ENCODE measurements at places on chromosomes 6 and 20.

GRCh38 chr6:166005944-166006899 is 161.4 kb downstream of the TBXT start:
- H3K4me3 ChIP-seq: peak overlapping the region; percentile 83
- H3K27ac ChIP-seq: no peak overlapping the region
- peak; percentile 75 for DNase-seq
- H3K4me1 ChIP-seq: peaks cover 23% of the 10 kb centered on the region
- peaks cover 4% of the 10 kb centered on the region for H3K36me3 ChIP-seq

GRCh38 chr20:9172851-9173250 is 104.0 kb downstream of the PLCB4 start:
- no peaks in the 10 kb centered on the region for H3K36me3 ChIP-seq
- H3K27me3 ChIP-seq: no peaks in the 10 kb centered on the region
- H3K4me1 ChIP-seq: peaks cover 2% of the 10 kb centered on the region
- H3K27ac ChIP-seq: no peak overlapping the region
- DNase-seq: no peak

DNA sequence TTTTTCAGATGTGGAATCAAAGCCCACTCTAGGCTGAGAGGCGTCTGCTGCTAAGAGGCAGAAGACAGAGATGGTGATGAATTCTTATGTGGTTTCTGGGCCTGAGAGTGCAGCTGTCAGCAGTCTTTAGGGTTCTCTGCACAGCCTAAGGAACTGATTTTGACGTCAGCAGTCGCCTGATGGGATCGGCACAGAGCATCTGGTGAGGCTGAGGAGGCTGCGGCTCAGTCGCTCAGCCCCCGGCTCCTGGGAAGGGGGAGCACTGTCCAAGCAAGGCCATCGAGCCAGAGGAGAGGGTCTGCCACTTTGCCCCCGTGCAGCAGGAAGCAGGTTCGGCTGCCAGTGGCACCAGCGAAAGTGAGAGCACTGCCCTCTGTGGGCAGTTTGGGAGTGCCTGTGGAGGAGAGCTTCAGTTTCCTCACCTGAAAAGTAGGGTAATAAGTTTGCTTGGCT is 92.5 kb downstream of the TCP11 start:
- no peak overlapping the region for H3K4me3 ChIP-seq
- H3K27ac ChIP-seq: no peak overlapping the region
- no peaks in the 10 kb centered on the region for H3K36me3 ChIP-seq
- H3K27me3 ChIP-seq: peaks cover 10% of the 10 kb centered on the region

DNA sequence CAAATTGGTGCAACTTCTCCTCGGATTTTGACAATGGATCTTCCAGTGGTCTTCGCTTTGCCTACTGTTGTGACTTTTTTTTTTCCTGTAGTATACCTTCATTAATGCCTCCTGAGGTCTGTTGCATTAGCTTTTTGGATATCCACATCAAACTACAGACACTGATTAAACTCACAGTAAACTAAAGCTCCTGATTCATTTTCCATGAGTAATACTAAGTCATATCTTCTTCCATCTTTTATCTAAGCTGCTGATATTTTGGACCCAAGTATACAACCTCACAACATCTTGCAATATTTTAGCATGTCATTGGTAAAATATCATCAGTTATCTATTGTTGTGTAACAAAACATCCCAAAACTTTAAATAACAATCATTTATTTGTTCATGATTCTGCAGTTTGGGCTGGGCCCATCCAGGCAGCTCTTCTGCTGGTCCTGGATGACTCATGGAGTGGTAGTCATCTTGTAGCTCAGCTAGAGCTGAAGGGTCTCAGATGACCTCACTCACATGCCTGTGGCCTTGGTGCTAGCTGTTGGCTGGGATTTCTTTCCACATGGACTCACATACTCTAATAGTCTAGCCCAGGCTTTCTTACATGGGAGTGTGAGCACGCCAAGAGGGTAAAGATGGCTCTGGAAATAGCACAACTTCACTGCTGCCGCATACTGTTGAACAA is 78.3 kb upstream of the SRSF6 start:
- no peak overlapping the region for H3K4me3 ChIP-seq
- H3K27me3 ChIP-seq: no peaks in the 10 kb centered on the region
- H3K4me1 ChIP-seq: no peaks in the 10 kb centered on the region
- H3K36me3 ChIP-seq: no peaks in the 10 kb centered on the region

- H3K36me3 ChIP-seq: peaks cover 9% of the 10 kb centered on the region
- no peak for DNase-seq
- H3K27ac ChIP-seq: no peak overlapping the region
- H3K4me3 ChIP-seq: no peak overlapping the region
- no peaks in the 10 kb centered on the region for H3K4me1 ChIP-seq
Measured at GRCh38 chr20:45118028-45118427, 3.1 kb upstream of the WFDC5 start.

GRCh38 chr6:44381739-44382138 is 5.8 kb upstream of the CDC5L start:
- H3K27ac ChIP-seq: no peak overlapping the region
- H3K27me3 ChIP-seq: no peaks in the 10 kb centered on the region
- H3K4me1 ChIP-seq: no peaks in the 10 kb centered on the region
- DNase-seq: no peak

DNA sequence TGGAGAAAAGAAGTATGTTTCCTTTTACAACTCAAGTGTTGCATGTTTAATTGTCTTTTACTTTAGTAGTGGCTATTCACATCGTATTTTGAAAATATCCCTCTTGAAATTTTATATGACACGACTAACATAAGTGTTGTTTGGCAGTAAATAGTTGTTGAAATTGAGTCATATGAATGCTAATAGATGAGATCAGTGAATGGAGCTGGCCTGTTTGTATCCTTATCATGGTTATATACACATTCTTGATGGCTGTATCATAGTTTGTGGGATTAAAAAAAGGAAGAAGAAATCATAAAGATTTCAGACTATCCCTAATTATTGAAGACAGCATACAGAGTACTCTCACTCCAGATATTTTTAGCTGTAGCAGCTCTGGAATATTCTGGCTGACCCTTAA is 8.2 kb upstream of the RAE1 start:
- H3K36me3 ChIP-seq: no peaks in the 10 kb centered on the region
- H3K4me1 ChIP-seq: peaks cover 4% of the 10 kb centered on the region
- H3K27ac ChIP-seq: no peak overlapping the region
- DNase-seq: no peak
- no peaks in the 10 kb centered on the region for H3K27me3 ChIP-seq
- no peak overlapping the region for H3K4me3 ChIP-seq

- peaks cover 36% of the 10 kb centered on the region for H3K4me1 ChIP-seq
- DNase-seq: no peak
- no peaks in the 10 kb centered on the region for H3K36me3 ChIP-seq
Measured at GRCh38 chr6:44132476-44132875, 5.1 kb downstream of the TMEM63B start.

DNA sequence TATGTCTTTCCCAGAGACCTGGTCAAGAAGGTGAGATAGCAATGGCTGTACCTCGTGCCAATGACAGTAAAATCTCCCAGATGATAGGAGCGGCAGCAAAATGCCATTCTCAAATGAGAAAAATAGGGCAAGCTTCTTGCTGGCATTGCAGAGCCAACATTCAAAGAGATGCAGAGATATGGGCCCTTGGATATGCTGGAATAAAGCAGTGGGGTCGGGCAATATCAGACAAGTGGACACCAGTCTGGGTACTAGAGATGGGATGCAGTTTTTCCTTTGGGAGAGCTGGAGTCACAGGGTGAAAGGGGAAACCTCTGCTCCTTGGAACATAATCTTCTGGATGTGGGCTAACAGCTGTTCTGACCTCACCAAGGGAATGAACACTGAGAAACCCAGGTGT is 29.0 kb downstream of the GSTA4 start:
- no peak overlapping the region for H3K27ac ChIP-seq
- no peak overlapping the region for H3K4me3 ChIP-seq

- H3K27ac ChIP-seq: peak overlapping the region; percentile 80
- peaks cover 11% of the 10 kb centered on the region for H3K36me3 ChIP-seq
- no peaks in the 10 kb centered on the region for H3K27me3 ChIP-seq
- H3K4me3 ChIP-seq: peak overlapping the region; percentile 27
- peak; percentile 28 for DNase-seq
Measured at GRCh38 chr20:20251317-20251716, 116.6 kb upstream of the INSM1 start.

DNA sequence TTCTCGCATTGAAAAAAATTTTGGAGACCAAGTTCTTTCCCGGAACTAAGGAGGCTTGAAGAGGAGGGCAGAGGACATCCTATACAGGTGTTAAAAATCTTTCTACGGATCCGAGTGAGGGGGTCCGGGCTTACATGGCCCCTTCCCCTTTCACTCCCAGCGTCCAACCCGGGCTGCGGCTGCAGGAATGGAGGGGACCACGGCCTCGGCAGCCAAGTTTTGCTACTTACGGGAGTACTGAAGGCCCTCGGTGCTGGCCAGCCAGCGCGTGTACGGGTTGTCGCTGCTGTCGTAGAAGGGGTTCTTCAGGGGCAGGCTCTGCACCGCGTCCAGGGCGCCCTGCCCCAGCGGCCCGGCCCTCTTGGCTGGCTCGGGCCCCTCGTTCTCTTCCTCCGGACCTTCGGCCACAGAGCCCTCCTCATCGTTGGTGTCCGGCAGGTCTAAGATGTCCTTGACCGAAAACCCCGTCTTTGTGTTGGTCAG is 642 bp downstream of the NKX2-2 start:
- H3K27ac ChIP-seq: no peak overlapping the region
- peaks cover 21% of the 10 kb centered on the region for H3K4me1 ChIP-seq
- no peaks in the 10 kb centered on the region for H3K36me3 ChIP-seq
- peak; percentile 19 for DNase-seq
- H3K4me3 ChIP-seq: no peak overlapping the region

DNA sequence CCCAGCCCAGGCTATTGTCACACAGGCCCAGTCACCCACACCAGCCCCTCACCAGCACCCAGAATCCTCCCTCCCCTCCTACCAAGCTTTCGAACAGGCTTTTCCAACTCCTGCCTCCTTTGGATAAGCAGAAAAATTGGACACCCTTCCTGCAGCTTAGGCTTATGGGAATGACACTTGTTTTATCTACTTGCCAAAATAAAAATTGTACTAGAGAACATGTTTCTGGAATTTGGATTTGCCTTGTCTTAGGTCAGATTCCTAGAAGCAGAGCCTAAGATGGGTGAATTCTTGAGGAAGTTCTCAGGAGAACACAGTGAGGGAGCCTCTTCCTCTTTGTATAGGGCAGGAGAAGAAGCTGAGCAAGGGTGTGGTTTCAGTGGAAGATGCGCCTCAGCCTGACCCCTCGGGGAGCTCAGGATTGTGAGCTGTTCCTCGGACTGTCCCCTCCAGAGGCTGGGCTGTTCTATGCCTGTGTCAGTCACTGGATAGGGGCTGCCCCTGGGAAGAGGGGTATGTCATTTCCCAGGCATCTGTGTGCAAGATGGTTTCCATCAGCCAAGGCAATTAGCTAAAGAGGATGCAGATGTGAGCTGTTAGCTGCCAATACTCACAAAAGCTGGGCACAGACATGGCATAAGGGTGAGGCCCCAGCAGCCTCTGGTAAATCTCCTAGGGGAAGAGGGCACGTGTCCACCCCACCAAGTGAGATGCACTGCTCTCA is 33.9 kb downstream of the ITPR3 start:
- no peak overlapping the region for H3K4me3 ChIP-seq
- peaks cover under 1% of the 10 kb centered on the region for H3K27me3 ChIP-seq
- no peak for DNase-seq
- peaks cover 11% of the 10 kb centered on the region for H3K4me1 ChIP-seq
- H3K27ac ChIP-seq: peak overlapping the region; percentile 55

DNA sequence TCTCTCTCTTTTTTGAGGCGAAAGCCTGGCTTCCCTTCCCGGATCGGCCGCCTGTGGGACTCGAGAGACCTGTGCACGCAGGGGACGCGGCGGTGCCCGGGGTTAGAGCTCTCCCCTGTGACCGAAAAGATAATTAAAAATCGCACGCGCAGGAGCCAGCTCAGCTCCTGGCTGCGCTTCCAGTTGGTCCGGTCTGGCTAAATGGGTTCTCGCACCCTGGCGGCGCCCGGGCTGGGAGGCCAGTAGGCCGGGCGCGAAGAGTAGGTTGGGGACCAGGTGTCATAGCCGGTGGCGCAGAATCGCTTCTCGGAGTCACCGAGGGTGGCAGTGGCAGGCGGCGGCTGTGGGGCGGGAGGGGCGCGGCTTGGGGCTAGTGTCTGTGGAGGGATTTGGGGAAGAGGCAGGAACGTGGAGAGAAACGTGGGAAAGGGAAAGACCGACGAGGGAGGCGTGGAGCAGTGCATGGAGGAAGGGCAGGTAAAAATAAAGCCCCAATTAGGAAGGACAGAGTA is 41.9 kb upstream of the SUPT3H start:
- H3K4me1 ChIP-seq: peaks cover 15% of the 10 kb centered on the region
- H3K27ac ChIP-seq: no peak overlapping the region
- H3K27me3 ChIP-seq: peaks cover 17% of the 10 kb centered on the region
- H3K4me3 ChIP-seq: peak overlapping the region; percentile 78
- no peaks in the 10 kb centered on the region for H3K36me3 ChIP-seq

GRCh38 chr6:151992091-151992490 is 184.6 kb downstream of the ESR1 start:
- no peaks in the 10 kb centered on the region for H3K4me1 ChIP-seq
- H3K4me3 ChIP-seq: no peak overlapping the region
- H3K27me3 ChIP-seq: peaks cover 2% of the 10 kb centered on the region
- no peak for DNase-seq
- no peaks in the 10 kb centered on the region for H3K36me3 ChIP-seq

GRCh38 chr20:46557231-46557956 is 6.9 kb upstream of the OCSTAMP start:
- H3K4me3 ChIP-seq: no peak overlapping the region
- no peaks in the 10 kb centered on the region for H3K36me3 ChIP-seq
- H3K27me3 ChIP-seq: no peaks in the 10 kb centered on the region
- DNase-seq: no peak
- H3K4me1 ChIP-seq: peaks cover 11% of the 10 kb centered on the region

DNA sequence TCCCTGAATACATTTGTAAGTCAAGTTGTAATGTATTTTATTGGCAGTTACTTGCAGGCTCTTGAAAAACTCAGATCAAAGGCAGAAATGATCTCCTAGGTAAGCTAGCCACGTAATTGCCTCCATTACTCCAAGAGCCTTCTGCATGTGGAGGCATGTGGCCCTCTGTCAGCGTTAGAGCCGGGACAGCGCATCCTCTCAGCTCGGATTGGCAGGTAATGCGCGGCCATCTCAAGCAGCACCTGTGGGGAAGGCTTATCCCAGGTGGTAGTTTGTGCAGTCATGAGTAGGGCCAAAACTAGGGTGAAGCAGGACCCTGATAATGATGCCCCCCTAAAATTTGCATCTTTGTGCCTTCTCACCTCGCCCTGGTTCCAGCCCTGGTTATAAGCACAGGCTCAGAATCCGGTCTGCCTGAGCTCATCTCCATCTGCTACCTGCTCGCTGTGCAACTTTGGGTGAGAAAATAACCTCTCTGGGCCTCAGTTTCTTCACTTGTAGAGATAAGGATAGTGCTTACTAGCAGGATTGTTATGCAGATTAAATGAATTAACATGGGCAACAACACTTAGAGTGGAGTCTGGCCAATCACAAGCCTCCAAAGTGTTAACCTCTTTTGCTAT is 157.5 kb upstream of the PMEPA1 start:
- H3K4me1 ChIP-seq: peaks cover 6% of the 10 kb centered on the region
- H3K27me3 ChIP-seq: no peaks in the 10 kb centered on the region
- H3K27ac ChIP-seq: no peak overlapping the region
- H3K4me3 ChIP-seq: no peak overlapping the region
